Stimulated activated CD4-positive, alpha-beta T cell treated with anti-CD3 and anti-CD28 coated beads, Interleukin-2, amount 100 ng/mL, for 24 hours (primary cell): ENCODE measurements at places on chromosomes 3 and 15.

GRCh38 chr15:47801522-47801921 lies 84.2 kb downstream of the SEMA6D start:
- DNase-seq, result no peak

DNA sequence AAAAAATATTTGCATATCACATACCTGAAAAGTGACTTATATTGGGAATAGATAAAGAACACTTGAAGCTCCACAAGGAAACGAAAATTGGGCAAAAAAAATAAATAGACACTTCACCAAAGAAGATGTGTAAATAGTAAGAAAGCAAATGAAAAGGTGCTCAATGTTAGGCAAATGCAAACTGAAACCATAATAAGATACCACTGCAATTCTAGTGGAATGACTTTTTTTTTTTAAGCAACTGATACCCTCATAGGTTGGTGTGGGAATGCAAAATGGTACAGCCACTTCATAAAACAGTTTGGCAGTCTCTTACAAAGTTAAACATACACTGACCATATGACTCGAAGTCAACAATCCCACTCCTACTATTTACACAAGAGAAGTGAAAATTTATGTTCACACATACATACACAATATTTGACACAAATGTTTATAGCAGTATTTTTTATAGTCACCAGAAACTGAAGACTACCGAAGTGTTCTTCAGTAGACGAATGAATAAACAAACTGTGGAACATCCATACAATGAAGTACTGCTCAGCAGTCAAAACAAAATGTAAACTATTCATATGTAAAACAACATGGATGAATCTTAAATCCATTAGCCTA lies 176.3 kb downstream of the ZMAT3 start:
- DNase-seq, result no peak

DNA sequence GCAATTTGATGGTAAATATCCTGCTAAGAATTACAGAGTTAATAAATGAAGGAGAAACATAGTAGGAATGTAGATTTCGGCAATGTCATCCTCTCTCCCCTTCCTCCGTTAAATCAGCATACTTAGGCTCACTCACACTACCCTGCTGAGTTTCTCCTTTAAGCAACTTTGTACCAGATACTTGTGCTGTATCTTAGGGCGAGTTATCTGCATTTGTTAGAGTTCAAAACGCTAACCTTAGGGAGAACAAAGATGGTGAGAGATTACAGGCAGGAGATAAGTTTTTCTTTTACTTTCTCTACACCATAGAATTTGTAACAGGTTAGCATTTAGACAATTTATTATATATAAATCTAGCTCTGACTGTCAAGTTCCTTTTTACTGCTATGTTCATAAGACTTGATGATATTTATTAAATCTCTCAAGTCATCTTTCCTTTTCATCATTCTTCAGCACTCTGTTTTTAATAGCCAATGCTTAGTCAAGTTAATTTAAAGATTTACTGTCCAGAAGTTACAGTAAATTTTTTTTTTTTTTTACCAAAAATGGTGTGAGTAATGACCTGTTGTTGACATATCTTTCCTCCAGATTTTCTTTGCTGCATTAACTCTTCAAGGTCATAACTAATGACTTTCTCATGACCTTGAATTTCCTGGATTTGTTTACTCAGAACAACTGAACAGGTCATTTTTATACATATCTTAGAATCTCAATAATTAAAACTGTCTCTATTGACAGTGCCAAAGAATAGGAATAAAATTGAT lies 22.2 kb downstream of the SUCNR1 start:
- DNase-seq, result no peak

- DNase-seq, result peak; percentile 83
Observed at GRCh38 chr3:49839193-49839809, 17.1 kb downstream of the TRAIP start.

GRCh38 chr15:77599357-77599756 lies 33.4 kb downstream of the LINGO1 start:
- no peak for DNase-seq

DNA sequence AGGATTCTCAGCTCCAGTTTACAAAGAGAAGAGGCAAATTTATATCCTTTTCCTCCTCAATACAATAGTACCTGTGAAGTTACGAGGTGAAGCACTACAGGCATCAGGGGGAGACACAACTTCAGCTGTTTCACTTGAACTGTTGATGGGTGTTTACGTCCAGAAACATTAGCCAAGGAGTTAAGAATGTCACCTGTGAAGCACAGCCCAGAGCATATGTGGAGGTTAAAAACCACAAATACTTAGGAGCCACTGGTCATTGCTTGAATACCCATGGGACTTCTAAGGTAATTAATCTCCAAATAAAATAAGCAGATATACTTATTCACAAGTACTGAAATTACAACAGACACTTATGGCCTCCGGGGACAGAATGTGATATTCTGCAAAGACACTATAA lies 246.5 kb downstream of the ULK4 start:
- no peak for DNase-seq

- DNase-seq, result no peak
Observed at GRCh38 chr15:57572468-57572867, 19.2 kb upstream of the MYZAP start.

DNA sequence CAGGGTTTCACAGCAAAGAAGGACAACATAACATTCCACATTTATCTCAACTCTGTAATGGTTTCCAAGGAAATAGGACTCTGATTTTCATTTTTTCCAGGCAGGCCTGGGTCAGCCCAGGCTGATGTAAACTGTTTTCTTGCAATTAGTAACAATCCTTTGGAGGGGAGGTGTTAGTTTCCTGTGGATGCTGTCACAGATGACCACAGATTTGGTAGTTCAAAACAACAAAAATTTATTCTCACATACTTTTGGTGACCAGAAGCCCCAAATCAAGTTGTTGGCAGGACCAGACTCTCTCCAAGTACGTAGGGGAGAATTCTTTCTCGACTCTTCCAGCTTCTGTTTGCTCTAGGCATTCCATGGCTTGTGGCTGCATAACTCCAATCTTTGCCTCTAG lies 88.0 kb downstream of the EDEM1 start:
- DNase-seq, result no peak

DNA sequence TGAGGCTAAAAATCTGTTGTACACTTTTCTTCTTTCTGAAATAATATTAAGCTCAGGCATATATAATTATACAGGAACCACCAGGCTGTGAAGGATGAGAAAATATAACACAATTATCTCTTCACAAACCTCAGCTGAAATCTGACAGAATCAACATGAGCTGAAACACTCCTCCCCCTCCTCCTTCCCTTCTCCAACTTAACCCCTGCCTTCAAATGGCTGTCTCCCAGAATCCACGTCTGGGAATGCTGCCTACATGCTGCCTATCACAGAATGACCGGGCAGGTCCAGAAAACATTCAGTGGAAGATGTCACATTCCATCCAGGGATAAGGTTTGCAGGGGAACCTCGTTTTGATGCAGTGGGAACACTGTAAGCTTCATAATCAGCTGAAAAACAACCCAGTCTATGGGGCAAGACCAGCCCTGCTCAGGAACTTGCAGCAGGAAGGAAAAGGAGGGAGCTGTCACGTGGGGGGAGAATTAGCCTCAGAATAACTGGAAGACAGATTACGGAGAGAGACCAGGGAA lies 44.0 kb upstream of the SEMA6D start:
- DNase-seq, result no peak

DNA sequence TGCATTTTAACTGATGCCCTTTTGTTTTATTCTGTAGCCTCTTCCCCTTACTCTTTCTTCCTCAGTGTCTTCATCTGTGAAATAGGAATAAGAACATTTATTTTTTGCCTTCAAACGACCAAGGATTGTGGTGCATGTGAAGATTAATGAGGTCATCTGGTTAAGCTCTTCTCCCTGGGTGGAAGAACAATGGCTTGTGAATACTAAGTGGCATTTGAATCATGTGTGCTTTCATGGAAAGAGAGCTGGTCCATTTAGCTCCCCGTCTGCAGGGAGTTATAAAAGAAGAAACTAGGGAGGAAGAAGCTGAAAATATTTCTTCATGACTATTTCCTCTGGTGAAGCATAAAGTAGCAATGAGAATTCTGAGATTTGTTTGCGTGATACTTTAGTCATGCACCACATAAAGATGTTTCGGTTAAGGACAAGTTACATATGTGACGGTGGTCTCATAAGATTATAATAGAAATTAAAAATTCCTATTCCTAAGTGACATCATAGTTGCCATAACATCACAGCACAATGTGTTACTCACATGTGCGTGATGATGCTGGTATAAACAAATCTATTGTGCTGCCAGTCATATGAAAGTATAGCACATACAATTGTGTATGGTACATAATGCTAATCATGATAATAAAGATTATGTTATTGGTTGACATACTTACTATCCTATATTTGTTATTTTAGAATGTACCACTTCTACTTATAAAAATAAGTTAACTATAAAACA lies 374.3 kb downstream of the RBMS3 start:
- DNase-seq, result no peak

DNA sequence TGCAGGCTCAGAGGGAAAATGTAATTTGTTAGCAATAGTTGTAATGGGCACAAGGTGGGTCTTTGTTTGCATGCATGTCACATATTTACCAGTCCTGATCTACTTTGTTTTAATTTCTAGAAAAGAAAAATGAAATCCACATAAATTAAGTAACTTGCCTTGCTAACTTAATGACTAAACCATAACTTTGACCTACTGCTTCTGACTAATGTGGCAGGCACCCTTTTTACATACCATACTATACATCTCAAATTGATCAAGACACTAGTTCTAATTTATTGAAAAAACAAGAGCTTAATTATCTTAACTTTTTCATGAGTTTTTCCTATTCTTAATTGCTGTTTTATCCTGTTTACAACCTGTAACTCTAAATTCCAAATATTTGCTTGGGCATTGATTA lies 93.2 kb downstream of the ATP11B start:
- DNase-seq, result no peak

DNA sequence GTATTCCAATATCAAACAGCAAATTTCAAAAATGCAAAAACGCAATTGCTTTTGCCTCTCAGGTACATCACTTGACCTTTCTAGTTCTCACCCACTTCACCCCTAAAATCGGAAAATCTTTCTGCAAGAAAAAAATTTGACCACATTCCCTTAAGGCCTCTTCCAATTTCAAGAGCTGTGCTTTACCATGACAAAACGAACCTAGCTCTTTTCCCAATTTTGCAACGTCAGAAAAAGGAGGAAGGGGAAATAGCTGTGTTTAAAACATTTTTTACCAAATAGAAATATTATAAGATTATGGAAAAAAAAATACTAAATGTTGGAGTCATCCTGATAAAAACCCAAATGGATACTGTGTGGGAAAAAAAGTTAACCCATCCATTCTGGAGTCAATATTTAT lies 1.1 kb upstream of the NR2C2 start:
- DNase-seq, result no peak

DNA sequence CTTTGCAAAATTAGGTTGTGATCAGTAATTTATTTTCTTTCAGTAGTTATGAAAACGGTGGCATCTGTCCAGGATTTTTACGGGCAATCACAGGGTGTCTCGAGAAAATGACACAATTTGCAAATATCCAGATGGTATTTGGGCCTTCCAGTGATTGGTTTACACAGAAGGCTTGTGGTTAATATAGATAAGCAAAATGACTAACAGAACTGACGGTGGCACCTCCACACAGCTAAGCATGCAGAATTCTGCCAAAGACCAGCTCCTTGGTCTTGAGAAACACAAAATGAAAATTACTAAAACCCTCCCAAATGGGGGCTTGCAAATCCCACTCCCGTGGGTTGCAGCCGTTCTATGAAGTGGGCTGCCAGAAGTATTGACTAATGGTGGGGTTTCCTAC lies 5.5 kb downstream of the ARHGEF3 start:
- DNase-seq, result no peak

GRCh38 chr3:10173926-10174435 lies 9.3 kb downstream of the IRAK2 start:
- no peak for DNase-seq

DNA sequence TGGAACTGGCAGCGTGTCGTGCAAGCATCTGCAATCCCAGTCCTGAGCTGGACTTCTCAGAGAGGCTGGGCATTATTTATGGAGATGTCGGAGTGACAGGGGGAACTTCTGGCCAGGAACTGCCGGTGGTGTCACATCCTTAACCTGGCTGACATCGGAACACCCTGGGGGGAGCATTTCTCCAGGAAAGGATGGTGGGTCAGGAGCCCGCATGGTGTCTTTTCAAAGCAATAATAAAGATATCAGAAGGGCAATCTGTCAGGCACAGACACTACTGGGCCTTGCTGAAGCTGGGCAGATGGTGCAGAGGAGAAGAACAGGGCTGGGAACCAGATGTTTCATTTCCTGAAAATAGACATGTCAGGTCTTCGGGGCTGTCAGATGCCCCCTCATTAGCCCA lies 133.5 kb downstream of the WNT7A start:
- no peak for DNase-seq

DNA sequence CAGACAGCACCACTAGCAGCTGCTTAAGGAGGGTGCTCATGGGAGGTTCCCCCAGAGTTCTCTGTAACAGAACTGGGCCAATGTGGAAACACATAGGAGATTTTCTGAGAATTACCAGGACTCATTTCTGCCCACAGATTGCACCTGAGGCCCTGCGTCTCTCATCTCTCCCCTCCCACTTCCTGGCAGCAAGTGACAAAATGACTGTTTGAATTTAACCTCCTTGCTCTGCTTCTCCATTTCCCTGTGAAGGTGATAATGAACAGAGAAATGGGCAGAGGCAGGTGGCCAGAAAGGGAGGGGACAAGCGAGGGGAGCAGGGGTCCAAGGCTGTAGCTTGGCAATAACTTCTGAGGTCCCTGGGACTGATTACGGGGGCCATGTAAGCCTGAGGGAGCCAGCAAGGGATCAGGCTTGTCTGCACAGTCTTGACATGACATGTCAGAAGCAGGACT lies 8.0 kb downstream of the EPHB1 start:
- DNase-seq, result peak; percentile 12

DNA sequence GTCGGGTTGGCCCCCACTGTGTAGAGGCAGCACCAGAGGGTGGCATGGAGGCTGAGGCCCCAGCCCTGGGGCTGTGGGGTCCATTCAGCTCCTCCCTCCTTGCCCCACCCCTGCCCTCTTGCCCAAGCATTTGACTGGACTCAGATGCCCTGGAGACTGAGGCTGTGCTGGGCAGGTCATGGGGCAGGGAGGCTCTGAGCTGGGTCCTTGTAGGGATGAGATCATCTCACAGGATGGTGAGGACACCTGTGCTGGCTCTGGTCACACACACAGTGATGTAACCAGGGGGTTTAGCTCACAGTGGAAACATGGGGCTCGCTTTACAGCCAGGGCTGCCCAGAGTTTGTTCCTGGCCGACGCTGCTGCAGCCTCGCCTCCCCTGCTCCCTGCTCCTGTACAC lies 17.8 kb downstream of the ALPK3 start:
- no peak for DNase-seq

DNA sequence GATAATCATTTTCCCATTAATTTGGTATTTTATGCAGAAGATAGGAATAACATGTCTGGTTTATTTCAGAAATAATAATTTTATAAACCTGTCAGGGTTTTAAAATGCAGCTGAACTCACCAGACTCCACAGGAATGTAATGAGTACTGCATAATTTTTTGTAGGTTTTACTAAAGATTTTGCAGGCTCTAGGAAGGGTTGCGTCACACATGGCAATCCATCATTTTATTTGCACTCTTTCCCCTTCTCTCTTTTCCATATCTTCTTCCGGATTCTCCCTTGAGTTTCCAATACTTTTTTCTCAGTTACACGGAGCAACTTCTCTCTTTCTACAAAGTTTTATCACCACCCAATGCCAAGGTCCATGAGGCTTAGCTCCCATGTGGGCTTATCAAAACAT lies 234.7 kb downstream of the NFKBIZ start:
- DNase-seq, result no peak
